HEK293T (cell line): ENCODE measurements at places on chromosomes 5 and 9.

DNA sequence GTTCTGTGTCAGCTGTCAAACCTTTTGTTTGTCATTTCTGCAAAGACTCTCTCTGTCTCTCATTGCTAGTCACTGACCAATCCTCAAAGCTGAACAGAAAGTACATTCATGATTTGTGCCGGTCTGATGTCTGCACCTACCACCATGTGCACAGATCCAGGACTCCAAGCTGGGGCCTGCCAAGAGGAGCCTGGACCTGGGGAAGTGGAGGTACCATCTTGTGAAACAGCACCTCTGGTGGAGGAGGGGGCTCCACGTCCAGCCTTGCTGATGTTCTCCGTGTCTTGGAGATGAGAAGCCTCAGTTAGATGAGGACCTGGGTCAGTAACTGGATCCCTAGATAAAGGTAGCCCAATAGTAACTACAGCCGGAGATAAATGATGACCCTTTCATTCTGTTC is 98.9 kb downstream of the TENT4A start:
- DNase-seq, result no peak

DNA sequence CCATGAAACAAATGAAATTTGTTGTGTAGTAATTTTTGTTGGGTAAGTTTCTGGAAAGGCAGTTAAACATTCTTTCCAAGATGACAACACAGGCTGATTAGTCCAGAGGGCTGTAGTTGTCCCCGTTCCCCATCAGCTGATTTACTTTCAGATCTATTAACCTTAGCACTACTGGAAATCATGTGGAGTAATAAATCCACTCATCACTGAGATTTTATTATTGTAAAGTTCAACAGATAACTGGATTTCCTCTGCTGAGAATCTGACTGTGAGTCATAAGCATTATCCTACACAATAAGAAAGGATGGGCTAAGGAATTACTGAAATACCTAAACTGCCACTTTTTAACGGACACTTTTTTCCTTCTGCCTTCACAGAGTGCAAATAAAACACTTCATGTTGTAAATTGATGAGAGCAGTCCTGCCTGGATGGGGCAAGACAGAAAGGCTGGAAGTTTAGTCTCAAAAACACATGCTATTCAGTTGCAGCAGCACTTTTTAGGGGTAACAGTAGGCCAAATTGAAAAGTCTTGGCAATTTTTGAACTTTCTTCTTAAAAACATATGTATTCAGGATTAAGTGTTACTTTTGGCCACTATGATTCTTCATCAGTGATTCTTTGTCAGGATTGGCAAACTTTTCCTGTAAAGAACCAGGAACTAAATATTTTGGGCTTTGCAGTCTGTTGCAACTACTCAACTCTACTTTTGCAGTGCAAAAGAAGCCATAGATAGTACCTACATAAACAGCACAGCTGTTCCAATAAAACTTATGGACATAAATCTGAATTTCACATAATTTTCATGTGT is 7.0 kb downstream of the STOM start:
- DNase-seq, result no peak

DNA sequence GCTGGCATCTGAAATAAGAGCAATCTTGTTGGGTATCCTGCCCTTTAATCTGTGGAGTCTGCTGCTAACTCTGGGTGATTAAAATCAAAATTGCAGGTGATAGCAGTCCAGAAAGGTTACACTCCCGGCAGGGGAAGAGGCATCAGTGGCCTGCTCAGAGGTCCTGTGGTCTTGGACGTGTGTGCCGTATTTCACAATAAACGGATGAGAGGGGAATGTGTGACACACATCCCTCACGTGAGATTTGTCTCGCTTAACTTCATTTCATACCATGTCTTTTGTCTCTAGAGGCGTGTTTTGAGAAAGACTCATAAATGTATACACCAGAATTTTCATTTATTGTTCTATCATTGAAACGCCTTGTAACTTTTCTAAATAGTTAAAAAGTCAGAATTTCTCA is 36.6 kb downstream of the FAM240B start:
- no peak for DNase-seq

GRCh38 chr5:145739843-145740242 is 95.3 kb downstream of the PRELID2 start:
- no peak for DNase-seq

GRCh38 chr9:35695943-35696401 is 6.2 kb upstream of the TPM2 start:
- DNase-seq, result no peak

DNA sequence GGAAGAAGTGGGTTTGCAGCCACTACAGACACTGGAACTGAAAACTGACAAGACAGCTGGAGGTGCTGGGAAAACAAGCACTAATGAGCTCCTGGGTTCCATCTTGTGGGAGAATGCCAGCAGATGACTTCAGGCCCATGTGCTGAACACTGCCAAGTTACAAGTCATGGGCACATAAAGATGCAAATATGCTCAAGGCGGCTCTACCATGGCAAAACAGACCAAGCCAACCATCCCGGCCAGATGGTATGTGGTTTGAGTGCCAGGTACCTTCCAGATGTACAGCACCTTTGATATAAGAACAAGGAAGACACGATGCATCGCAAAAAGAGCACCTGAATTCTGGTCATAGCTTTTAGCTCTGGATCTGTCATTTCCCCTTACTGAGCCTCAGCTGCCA is 19.9 kb downstream of the TNFSF8 start:
- DNase-seq, result no peak

DNA sequence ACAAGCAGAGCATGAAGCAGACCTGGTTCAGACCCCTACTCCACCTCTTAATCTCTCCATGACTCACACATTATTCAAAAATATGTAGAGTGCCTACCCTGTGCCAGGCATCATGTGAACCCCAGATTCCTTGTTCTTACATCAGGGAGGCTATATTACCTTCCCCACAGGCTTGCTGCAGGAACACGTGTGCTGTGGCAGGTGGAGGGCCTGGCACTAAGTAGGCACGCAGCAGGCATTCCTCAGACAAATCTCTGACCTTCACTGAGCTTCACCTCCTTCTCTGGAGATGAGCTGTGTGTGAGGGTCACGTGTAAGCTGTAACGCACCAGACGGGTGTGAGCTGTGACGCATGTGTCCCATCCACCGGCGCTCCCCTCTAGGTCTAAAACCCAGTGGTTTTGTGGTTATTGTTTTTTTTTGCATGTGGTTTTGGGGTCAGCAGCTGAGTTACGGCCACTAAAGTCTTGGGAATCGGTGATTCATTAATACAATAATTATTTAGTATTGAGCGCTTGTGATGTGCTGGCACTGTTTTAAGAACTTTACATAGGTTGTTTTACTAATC is 30.3 kb downstream of the ANGPTL2 start:
- DNase-seq, result no peak

DNA sequence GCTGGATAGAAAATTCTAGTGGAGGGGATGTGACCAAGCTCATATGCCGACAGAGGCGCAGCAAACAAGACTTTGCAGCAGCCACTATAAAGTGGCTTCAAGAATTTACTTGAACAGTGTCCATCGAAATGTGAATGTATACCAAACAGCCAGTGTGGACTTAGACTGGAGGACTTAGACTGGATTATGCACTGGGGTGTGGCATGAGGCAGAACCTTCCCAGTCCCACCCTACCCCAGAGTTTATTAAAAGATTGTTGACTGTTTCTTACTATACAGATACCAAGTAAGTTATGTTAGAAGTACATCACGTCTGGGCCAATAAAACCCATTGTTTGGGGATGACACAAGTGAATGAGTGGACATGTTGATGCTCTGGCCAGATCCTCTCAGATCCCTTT is 561.3 kb upstream of the KLF4 start:
- DNase-seq, result no peak

DNA sequence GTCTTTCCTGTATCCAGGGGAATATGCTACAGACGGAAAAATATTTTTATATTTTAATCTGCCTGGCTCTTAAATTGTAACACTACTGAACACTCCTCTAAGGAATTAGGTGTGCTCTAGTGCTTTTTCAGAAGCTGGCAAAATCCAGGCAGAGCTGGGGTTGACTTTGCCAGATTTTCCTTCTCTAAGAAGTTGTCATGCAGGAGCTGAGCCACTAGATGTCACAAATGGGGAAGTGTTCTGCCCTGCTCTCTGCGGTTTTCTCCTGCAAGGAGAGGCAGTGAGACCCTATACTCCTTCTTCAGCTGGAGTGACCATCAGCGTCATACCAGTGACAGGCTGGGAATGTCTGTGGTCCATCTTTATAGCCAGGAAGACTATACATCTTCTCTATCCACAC is 112.5 kb downstream of the HAPLN1 start:
- peak; percentile 65 for DNase-seq

DNA sequence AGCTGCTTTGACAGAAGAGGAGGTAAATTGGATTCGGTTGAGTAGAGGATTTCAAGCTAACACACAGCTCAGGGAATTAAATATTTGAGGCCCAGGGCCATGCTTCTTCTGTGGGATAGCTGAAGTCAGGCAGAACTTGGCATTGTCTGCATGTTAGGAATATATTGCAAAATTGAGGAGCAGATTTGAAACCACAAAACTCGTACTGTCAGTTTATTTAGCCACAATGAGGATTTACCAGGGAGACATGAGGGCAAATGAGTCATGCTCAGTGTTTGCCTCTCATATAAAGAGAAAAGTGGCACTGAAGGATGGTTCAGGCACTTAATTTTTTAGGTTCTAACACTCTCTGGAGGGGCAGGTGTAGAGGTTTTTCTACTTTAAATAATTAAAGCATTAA is 83.0 kb upstream of the PRLR start:
- no peak for DNase-seq

DNA sequence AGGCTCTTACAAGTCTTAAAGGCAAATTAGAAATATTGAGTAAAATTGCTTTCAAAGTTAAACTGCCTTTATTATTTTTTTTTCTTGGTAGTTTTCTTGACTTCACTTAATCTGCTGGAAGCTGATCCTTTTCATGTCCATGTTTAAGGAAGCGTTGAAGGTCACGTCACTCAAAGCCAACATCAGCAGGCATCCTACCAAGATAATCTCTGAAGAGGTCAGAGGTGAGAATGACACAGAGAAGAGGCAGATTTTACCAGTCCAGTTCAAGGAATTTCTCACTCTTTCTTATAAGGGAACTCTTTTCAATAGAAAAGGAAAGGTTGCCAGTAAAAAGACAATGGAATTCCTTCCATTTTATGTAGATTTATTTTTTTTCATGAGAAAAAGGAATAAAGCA is 259.8 kb downstream of the ANXA1 start:
- DNase-seq, result no peak

DNA sequence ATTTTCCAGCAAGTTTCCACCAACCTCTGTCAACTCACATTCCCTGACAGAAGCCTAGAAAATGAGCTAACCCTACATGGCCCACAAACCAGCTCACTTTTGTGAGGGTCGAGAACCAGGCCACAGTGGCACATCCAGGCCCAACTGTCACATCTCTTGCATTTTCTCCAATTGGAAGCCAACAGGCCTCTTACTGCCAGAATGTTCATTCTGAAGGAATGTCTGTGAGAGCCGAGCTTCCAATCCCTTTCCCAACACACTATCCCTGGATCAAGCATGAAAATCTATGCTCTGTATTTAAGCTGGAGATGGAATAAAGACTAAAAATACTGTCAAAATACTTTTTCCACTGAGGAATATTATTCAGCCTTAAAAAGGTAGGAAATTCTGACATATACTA is 20.0 kb downstream of the MARCHF3 start:
- no peak for DNase-seq

DNA sequence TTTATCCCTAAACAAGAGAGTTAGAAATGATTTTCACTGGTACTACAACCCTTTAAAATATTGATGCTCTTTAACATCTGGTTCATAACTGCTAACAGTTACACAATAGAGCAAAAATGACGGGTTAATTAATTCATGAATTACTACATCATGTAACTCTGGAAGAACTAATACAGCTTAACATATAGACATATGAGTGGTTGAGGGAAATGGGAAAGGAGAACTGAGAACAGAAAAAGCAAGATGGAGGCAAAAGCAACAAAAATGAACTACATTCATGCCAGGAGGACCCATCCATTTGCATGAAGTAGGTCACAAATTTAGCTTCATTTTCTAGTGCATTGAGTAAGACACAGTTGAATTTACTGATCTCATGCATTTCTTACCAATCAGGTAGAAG is 61.8 kb downstream of the C9 start:
- no peak for DNase-seq

DNA sequence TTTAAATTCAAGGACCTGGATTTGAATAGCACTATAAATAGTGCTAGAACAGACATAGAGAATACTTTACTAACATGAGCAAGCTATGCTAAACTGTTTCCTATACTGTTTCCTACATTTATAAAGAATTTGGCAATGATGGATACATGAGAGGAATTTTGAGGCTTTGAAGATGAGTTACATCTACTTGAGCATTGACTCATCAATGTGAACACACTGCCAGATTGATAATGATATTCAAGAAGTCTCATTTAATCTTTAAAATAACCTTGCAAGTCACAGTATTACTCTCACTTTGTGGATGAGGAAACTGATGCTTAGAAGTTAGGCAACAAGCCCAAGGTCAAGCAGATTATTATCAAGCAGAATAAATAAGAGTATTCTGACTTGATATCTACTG is 281.9 kb downstream of the DNAH5 start:
- no peak for DNase-seq

GRCh38 chr5:178196281-178196812 is 8.0 kb upstream of the HNRNPAB start:
- DNase-seq, result no peak

DNA sequence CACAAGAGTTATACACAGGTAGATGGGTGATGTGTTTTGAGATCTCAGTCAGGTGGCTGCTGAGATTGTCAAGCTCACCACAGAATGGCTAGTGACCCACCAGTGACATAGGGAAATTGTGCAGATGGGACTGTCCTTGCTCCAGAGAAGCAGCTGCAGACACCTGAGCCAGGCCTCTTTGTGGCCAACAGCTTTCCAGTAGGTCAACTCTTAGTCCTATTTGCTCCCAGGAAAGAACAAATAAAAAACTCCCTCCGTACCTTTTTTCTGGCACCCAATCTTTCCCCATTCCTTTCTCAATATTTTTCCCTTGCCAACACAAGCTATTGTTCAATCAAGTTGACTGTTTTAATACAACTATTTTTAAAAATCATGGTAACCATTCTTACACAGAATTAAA is 14.2 kb downstream of the IARS1 start:
- DNase-seq, result no peak

GRCh38 chr5:66551338-66551737 is 44.9 kb upstream of the MAST4 start:
- no peak for DNase-seq

DNA sequence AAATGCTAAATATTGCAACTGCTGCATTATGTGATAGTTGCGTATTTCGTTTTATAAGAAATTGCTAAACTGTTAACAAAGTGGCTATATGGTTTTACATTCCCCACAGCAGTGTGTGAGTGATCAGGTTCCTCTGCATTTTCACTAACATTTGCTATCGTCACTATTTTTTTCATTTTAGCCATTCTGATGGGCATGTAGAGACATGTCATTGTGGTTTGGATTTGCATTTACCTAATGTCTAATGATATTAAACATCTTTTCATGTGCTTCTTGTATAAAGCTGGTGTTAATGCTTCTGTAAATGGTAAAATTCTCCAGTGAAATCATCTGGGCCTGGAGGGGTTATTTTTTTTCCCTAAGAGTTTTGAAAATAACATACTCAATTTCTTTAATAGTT is 61.6 kb downstream of the ERCC6L2 start:
- DNase-seq, result no peak
